SW480 (cell line): ENCODE measurements at places on chromosomes 1 and 21.
A peak's percentile ranks its signal among the peaks of the same experiment; 100 is the strongest.

GRCh38 chr1:55427606-55428005, 212.4 kb upstream of the USP24 start:
- no peak for DNase-seq

DNA sequence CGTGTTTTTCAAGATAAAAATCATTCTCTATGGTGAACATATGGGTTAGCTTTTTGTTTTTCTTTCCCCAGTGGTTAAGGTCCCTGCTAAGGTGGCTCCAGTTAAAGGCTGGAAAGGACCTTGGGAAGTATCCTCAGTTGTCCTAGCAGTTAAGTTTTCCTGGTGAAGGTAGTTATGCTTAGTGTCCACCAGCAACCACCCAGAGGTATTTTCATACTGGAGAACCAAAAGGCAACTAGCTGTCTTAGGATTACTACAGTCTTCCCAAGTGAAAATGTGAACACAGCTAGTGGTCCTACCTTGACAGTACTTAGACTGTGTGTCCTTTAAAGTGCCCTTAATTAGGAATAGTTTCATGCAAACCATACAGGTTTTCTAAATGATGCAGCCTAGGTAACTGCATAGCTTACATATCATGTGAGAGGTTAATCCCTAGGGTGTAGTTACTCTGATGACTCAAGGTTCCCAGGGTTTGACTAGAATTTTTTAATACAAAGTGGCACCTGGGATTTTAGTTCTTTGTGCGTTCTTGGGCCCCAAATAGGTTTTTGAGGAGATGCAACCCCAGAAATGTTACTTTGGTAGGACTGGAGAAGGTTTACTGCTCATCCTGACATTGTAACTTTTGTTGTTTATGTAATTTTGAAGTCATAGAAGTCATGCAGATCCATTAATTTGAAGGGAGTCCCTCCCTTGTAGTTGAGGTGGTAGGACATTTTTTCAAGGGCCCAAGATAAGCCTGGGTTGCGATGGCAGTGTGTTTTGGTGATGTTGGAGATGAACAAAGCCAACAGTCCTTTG, 36.5 kb downstream of the YY1AP1 start:
- DNase-seq = no peak

- DNase-seq = no peak
Observed at GRCh38 chr21:45060675-45061311, 13.6 kb upstream of the ADARB1 start.

- DNase-seq = peak; percentile 29
Observed at GRCh38 chr1:36323636-36324352, at the start of gene EVA1B. TSS of gene EVA1B (minus strand) at chr1:36323645. CDS start at chr1:36323037, 608 bp downstream.

DNA sequence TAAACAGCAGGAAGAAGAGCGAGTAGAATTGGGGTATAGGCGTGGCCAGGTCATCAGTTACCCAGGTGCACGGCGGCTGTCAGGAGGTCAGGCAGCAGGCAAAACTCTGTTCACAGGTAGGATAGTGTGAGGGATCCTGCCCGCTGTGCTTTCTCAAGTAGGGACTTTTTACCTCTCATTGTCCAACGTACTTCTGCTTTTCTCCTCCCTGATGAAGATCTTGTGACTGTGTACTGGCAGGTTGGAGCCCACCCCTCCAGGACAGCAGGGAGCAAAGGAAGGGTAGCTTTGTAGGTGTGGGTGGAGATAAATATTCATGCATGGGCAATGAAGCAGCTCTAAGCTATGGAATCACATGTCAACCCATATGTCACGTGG, 373.5 kb downstream of the KIF26B start:
- peak; percentile 13 for DNase-seq

DNA sequence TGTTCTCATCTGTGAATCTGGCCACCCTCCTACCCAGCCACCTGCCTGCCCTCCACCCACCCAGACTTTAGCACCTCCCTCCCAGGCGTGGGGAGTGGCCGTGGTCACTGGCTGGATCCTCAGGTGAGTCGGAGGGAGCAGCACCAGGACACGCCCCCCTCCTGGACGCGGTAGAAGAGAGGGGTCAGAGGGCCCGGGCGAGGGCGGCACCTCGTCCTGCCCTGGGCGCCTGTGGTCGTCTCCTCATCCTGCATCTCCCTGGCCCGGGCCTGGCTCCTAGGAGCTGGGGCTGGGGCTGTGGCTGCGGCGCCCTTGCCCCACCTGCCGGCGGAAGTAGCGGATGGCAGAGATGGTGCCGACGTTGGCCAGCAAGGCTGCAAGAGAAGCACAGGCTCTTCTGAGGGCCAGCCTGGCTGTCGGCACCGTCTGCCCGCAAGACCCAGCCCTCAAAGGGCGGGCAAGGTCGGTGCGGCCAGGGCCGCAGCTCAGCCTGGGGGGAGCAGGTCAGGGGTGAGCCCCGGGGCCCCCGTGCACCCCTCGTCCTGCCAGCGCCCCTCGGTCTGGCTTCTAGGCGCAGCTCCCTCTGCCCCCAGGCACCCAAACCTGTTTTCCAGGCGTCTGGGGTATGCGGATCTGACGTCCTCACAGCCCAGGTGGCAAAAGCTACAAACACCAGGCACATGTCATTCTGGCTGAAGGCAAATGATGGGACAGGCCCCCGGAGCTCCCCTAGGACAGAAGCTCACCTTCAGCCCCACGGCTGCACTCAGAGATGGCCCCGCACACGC, 5.8 kb downstream of the PERM1 start:
- peak; percentile 80 for DNase-seq

DNA sequence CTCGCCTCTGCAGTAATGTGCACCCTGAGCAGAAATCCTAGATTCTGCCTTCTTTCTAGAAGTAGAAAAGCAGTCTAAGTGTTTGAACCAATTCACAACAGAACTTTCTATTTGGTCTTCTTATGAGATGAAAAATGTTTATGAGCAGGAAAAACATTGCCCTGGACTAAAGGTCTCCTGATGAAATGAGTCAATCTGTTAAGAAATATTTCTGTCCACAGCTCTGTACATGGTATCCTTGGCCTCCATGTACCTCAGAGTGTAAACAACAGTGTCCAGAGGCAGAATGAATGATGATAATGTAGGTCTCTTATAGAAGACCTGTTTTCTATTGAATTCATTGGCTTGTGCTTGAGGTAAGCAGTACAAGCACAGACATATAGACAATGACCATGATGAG, 6.2 kb upstream of the APCS start:
- no peak for DNase-seq

- no peak for DNase-seq
Observed at GRCh38 chr1:56712150-56712549, 67.0 kb downstream of the PRKAA2 start.

GRCh38 chr1:87880098-87880760, 551.5 kb downstream of the LMO4 start:
- DNase-seq = no peak

DNA sequence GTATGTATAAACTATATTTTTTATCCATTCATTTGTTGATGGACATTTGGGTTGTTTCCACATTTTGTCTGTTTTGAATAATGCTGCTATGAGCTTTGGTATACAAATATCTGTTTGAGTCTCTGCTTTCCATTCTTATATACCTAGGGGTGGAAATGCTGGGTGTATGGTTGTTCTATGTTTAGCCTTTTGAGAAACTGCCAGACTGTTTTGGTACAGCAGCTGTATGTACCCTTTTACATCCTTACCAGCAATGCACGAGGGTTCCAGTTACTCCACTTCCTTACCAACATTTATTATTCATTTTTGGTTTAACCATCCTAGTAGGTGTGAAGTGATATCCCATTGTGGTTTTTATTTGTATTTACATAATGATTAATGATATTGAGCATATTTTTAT, 13.9 kb downstream of the RASAL2 start:
- no peak for DNase-seq

GRCh38 chr1:193799371-193799770, 613.0 kb upstream of the B3GALT2 start:
- DNase-seq = no peak

DNA sequence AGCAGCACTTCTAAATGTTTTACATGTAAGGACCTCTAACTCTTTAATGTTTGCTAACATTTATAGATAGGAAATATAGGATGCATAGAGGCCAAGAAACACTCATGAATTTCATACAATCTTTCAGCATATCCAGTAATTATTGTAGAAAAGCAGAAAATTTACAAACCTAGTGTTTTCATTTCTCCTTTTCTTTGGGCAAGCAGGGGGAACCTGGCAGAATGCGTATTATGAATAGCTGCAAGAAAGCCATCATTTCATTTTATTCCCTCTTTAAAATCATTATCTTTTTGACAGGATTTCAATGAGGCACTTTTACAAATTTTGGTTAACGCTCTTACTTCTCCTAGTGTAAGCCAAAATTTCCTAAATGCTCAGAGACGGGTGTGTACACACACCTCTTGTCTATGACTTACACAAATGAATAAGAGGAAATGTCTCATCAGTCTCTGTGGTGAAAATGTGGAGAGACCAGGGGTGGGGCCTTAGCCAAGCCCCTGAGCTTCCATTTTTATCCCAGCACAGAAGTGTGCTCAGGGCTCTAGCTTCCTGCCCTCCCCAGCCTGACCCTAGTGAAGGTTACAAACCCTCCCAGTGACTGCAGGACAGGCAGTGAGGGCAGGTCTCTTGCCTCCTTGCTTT, 91.6 kb downstream of the LRRC8C start:
- DNase-seq = no peak

DNA sequence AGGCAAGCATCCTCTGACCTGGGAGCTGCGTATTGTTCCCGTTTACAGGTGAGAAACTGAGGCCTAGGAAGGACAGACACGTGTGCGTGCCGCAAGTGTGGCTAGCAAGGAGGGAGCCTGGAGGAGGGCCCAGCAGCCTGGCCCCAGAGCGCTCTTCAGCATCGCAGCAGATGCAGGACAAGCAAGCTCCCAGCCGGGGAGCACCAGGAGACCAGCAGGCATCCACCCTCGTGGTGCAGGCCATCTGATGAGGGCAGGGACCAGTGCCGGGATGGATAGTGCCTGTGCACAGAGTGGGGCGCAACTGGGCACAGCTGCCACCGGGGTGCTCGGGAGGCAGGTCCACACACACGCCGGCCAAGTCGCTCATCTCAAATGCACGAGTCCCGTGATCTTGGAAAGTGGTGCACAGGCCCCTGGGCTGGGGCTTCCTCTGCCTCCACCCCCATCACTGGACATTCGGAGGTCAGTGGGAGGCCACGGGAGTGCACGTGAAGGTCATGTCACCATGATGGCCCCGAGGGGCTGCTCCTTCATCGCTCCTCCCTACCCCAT, 55.1 kb downstream of the COL18A1 start:
- DNase-seq = no peak

- DNase-seq = no peak
Observed at GRCh38 chr1:21824926-21825325, 12.9 kb downstream of the LDLRAD2 start.

DNA sequence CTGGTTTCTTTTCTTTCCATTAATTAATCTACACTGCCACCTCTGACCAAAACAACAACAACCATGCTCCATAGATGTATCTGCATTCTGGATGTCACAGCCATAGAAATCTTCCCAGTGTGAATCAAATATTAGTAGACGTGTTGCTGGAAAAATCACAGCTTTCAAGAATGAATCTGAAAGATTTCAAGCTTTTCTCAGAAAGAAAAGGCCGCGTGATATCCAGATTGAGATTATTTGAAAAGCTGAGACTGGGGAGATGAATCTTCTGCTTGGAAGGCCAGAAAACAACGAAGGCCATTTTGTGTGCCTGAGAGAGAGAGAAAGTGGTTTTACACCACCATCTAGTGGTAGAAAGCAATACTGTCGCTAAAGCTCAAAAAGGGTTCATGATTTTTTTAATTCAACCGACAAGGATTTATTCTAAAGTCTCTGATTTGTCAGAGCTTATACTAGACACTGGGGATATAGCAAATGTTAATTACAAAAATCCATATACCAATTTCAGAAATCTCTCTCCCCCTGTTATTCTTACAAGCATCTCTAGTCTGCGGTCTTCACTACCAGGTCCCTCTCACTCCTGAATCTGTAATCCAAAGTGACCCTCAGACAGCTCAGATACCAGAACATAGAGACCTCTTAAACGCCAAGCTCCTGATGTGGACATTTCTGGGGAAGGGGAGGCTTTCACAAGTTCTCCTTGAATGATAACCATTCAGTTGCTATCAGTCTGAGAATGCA, 87.5 kb upstream of the SGIP1 start:
- peak; percentile 48 for DNase-seq

- DNase-seq = no peak
Observed at GRCh38 chr1:38528623-38529022, 330.9 kb downstream of the RRAGC start.

DNA sequence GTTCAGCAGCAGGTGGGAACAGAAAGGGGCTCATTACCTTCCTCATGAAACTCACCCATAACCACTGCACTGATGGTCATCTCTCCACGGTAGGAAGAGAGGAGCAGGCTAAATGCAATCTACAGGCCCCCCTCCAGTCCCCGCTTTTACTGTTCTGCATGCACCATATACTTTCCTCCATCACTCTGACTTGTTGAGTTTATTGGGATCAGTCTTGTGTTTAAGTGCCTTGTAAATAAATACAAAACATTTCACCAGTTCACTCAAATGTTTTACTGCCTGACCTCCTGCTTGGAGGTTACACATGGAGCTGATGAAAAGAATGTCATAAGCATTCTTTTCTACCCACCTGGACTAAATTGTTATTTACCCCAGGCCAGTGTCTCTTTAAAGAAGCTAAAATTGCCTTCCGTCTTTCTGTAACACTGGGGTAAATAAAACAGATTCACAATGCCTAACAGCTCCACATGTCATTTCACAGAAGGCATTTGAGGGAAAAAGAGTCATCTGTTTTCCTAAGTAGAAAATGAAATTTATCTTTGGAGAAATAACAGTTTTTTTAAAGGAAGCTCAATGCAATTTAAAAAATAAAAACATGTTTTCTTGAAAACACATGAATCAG, 30.7 kb downstream of the PTPN14 start:
- no peak for DNase-seq

DNA sequence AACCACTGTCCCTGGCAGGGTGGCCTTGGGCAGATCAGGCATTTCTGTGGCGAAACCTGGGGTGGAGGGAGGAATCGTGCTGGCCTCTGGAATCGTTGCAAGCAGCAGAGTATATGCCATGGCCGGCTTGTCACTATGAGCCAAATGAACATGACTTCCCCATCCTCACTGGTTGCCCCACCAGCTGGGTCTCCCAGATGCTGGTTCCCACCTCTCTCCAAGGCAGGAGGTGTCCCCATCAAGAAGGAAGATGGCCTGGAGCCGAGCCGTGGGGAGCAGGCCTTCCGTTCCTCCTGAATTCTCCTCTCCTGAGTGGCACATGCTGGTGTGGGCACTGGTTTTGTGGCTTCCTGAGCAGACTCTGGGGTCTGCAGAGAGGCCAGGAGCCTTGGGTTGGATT, 60.2 kb upstream of the ACTRT2 start:
- no peak for DNase-seq

DNA sequence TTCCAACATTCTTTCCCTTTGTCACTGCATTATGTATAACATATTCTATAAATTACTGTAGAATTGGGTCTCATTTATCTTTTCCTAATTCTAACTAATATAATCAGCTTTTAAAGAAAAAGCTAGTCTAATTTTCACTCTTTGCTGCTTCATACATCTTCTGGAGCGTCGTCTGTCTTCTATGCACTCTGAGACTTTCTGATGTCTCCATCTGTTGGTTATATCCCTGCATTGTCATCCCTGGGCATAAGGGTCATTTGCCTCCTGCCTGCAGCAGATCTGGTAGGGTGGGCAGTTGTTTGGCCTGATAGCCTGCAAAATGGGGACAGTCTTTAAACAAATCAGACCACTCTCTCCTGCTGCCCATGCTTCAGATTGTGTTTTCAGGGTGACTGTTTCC, 40.8 kb upstream of the DYNLT5 start:
- no peak for DNase-seq
